ENCODE measurements at places on chromosomes 7 and 10.

DNA sequence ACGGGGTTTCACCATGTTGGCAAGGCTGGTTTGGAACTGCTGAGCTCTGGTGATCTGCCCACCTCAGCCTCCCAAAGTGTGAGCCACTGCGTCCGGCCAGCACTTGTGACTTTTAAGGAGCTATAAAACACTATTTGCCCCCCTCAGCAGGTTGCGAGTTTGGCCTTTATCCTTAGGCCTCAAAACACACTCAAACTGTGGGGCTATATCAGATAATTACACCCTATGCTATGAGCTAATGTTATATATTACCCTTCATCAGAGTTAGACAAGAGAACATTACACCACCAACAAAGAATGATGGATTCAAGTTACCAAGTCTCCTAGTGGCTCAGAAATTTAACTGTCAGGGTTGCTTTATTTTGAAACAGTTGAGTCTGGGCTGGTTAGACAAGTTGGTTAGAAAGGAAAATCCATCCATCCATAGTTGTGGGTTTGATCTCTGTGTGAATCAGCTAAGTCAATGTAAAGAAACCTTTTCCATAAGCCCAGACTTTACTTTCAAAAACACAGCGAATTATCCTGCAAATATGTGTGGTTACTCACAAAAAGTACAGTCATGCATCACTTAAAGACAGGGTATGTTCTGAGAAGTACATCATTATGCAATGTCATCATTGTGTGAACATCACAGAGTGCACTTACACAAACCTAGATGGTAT lies 115.8 kb downstream of the SEMA3D start:
- no peak for DNase-seq

DNA sequence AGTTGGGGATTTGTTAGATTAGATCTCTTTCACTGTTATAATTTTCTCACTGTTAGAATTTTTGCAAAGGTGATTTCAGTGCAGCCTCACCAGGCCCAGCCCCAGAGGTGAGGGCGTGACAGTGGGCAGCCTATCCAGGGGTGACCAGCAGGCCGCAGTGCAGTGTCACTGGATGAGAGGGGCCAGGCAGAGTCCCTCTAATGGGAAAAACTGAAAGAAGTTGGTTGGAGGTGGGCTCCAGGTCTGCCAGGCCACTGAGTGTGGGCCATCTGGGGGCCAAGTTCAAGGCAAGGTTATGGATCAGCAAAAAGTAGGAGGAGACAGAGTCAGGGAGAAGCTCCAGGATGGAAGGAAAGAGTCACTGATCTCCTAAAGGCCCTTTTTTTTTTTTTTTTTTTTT lies 90.5 kb upstream of the SDK1 start:
- DNase-seq = no peak

GRCh38 chr10:44281089-44281613 lies 103.7 kb downstream of the CXCL12 start:
- no peak for DNase-seq

DNA sequence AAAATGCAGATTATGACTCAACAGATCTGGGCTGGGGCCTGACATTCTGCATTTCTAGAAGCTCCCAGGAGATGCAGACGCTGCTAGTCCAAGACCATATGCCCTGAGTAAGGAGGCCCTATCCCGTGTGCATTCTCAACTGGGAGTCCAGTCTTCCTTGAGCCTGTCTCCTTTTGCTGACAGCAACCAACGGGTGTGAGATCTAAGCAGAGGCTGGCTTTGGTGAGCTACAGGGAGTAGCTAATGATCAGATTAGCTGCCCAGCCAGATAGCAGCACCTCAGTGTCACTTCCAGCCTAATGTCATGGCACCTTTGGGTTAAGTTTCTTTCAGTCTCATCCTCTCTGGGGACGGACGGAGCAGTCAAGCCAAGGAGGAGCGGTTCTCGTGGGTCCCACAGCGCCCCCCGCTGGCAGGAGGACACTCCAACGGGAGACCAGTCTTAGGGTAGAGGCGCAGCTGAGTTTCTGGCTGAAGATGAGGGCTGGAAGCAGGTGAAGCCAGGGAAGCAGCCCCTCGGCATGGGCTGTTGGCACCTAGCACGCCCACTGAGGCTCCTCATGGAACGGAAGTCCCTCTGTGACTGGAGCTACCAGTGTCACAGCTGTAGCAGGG lies 154.0 kb downstream of the CCDC3 start:
- DNase-seq = no peak

DNA sequence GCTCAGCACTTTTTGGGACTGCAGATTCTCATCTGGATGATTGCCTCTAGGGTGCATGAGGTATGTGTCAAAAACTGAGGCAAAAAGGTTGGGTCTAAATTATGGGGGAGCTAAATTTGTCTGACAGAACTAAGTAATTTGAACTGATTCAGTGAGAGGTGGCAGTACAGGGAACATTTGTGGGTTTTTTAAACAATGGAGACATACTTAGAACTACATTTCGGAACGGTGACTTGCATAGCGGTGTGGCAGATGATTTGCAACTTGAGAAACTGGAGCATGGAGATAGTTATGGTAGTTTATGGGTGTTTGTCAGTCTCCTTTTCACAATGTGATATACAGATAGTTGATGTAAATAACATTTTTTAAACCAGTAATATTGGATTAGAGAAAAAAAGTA lies 14.6 kb downstream of the TBC1D12 start:
- no peak for DNase-seq

DNA sequence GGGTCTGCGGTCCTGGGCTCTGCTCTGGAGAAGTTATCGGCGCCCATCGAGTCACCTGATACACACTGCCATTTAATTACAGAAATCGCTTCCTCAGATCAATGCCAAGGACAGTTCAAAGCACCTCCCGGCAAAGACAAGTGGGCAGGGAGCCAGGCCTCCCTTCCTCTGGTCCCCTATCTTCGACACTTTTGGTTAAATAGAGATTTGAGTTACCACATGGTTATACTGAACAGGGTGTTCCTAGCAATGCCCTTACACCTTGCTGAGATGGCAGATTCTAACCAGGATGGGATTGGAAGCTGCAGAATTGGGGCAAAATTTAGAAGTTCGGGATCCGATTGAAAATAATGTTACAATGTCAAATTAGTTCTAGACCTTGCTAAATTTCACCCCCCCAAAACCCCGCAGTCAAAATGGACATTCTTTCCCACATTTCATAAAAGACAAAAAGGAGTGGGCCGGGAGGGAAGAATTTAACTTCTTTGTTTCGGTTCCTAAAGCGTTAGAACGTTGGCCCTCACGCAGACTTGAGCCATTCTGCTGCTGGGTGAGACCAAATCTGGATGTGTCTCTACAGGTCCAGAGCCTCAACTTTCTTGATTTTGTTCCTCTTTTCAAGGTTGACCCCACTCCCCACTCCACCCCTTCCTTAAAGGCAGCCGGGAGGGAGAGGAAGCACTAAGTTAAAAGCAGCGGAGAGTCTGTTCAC lies 2.2 kb upstream of the DLX5 start:
- DNase-seq = no peak

- no peak for DNase-seq
Measured at GRCh38 chr10:128263891-128264688, 137.9 kb upstream of the MKI67 start.

GRCh38 chr10:125231116-125231812 lies 70.9 kb upstream of the CTBP2 start:
- DNase-seq = no peak

DNA sequence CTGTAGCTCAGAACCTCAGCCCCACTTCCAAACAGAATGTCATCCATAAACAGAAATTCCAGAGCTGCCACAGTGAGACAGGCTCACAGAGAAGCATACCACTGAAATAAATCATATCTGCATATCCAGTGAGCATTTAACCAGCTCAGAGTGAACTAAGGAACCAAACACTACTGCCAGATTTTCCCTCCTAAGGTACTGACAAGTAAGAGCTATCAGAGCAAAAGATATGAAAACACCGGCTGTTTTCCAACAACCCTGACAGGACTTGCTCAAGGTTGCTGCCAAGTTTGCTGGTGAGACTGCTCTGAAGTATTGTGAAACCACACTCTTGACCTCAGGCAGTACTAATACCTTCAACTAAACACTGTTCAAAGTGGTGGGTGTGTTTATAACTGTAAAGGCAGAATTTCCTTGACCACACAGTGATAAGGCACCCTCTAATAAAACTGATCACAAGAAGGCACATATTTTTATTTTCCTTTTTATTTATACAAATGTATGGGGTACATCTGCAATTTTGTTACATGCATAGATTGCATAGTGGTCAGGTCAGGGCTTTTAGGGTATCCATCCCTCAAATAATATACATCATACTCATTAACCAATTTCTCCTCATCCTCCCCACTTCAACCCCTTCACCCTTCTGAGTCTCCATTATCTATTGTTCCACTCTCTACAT lies 18.3 kb downstream of the SGMS1 start:
- no peak for DNase-seq

DNA sequence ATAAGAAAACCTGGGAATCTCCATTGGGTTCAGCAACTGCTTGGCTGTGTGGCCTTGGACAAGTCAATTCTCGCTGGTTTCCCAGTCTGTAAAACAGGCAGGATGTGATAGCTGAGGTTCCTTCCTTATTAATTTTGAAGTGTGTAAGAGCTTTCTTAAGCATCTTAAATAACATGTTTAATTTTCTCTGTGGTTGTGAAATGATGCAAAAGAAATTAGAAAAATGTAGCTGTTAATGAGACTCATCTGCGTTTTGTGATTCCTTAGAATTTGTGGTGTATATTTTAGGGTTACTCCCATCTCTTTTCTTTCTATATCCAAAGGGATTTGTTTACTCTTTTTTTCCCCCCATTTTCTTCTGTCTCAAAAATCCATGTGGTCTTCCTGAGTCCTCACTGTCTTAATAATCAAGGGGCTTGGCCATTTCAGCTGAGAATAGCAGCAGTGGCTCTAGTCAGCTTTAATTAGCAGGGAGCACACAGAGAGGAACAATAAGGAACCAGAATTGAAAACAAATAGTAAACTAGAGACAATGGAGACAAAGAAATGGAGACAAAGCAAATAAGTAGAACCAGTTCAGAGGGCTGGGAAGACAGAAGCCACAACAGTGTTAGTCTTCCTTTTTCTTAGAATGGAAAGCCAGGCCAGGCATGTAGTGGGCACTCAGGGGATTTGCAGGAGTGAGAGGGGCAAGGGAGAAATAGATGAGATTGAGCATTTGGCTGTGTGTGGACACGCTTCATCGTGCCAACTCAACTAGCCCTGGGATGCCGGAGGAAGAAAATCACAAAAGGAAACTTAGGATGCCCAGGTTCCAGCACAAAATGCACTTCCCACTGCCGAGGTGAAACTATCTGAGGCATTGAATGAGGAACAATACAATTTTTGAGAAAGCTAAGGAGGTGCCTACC lies 93.9 kb downstream of the CHN2 start:
- no peak for DNase-seq

DNA sequence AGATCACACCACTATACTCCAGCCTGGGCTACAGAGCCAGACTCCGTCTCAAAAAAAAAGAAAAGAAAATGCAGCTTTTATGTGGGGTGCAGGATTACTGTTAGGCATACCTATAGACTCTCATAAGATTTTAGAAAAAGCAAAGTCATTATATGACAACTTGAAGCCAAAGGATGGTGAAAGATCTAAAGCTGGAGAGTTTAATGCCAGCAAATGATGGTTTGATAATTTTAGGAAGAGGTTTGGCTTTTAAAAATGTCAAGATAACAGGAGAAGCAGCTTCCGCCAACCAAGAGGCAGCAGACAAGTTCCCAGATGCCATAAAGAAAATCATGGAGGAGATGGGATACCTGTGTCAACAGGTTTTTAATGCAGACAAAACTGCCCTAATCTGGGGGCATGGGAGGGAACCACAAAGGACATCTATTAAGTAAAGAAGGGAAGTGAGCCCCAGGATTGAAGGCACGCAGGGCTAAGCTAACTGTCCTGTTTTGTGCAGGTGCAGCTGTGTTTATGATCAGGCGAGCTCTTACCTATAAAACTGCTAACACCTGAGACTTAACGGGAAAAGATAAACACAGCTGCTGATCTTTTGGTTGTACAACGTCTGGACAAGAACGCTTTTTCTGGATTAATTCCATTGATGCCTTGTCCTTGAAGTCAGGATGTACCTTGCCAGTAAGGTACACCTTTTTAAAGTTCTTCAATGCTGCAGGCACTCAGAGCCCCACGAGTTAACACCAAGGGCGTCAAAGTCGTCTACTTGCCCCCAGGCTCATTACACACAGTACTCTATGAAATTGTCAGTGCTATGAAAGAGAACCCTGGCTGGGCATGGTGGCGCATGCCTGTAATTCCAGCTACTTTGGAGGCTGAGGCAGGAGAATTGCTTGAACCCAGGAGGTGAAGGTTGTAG lies 10.5 kb upstream of the ANKRD61 start:
- DNase-seq = no peak

DNA sequence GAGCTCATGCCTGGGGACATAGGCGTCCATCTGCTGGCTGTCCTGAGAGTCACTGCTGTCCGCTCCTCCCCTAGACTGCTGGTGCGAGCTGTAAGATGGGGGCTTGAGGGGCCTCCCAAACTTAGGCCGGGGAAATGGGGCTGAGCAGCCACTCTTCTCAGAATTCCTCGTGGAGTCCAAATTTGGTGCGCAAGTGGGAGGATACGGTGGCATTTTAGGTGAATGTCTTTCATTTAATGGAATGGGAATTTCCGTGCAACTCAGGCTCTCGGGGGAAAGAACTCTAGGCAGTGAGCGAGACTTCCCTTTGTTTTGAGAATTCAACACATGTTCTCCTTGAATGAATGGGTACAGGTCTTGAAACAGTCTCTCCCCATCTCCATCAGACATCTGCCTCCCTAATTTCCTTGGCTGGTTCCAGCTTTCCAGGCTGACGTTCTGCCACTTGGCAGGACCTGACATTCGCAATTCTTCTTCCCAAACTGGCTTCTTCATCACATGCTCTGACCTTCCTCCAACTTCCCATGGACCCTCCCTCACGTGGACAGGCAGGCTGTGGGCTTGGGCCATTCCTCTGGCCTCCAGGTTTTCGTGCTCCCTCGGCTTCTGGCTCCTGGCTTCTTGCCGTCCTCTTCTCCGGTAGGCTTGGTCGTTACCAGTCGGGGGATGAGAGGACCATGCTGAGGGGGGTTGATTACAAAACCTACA lies 30.1 kb downstream of the JCAD start:
- DNase-seq = no peak

DNA sequence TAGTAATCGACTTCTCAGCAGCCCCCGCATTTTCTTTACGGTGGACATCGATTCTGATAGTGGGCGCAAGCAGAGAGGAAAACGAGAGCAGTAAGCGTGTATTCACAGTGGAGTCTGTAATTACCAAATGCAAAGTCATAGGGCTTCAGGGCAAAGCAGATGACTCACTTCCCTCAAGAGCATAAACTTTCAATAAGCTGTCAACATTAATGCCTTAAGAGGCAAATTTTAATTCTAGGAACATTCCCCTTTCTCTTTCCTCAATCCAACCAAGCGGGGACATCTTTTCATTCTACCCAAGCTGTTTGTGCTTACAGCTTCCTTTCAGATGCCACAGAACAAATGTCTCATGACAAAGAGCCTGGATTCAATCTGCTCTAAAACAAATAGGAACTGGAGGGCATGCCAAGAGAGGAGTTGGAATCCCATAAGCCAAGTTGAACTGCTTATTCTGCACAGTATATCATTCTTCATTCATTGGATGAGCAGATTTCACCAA lies 48.6 kb downstream of the MALSU1 start:
- no peak for DNase-seq

DNA sequence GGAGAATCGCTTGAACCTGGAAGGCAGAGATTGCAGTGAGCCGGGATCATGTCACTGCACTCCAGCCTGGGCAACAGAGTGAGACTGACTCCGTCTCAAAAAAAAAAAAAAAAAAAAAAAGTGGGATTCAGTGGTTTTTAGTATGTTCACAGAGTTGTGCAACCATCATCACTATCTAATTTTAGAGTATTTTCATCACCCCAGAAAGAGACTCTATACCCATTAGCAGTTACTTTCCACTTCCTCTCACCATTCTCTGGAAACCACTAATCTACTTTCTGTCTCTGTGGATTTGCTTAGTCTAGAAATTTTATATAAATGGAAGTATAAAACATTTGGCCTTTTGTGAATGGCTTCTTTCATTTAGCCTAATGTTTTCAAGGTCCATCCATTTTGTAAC lies 113.4 kb downstream of the ST7 start:
- DNase-seq = no peak

Measured in stimulated activated CD8-positive, alpha-beta memory T cell treated with anti-CD3 and anti-CD28 coated beads, Interleukin-2, amount 100 ng/mL, for 1 hour (primary cell).